ENCODE measurements at places on chromosomes 2 and 18. TPM values are rescaled to one million over a fixed set of nuclear protein-coding genes. Genes with fewer than 3 reads are reported as not detected.

DNA sequence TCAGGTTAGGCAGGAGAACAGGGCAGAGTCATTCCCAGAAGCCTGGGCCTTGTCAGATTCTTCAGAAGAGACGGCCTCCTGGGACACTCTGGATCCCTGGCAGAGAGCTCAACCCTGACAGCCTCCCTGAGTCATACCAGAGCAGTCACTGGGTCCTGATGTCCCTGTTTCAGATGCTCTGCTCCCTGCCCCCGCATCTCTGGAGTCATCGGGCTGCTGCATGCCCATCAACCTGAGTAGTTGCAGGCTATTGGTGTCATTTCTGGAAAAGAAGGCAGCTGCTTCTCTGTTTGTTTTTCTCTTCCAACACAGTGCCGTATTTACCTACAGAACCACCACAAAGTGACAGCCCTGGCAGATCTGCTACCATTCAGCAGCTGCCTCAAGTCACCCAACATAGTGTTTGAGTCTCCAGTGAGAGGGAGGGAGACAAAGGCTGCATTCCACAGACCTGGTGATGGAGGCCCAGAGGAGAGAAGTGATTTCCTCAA is 145.1 kb downstream of the B3GNT2 start:
- no peak for DNase-seq

- no peak for DNase-seq
These were observed 72.8 kb upstream of the TGFA start for GRCh38 chr2:70626254-70626990.

DNA sequence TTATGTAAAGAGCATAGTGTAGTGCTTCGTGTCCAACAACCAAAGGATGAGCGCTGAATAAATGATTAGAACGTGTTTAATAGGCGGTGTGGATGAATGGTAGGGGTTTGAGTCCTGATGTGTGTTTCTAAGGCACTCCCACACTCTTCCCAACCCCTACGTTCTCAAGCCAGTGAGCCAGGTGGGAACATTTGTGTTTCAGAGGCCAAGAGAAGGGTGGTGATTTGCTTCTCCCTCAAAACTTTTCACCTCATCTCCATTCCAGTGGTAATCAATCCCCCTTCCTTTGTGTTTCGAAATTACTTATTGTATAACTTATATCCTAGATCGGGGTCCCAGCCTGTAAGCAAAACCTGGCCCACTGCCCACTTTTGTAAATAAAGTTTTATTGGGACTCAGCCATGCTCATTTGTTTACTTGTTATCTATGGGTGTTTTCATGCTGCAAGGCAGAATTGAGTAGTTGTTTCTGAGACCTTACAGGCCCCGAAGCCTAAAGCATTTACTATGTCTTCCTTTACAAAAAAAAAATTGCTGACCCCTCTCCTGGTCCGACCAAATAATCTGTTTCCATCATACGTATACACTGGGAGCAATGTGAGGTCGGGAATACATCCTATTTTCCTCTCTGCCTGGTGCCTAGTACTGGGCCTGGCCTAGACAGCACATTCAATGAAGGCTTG is 150.8 kb upstream of the MYCN start:
- DNase-seq = no peak

GRCh38 chr2:36385603-36386002 is 30.0 kb downstream of the CRIM1 start:
- DNase-seq = no peak

GRCh38 chr2:1798115-1798784 is 53.9 kb upstream of the PXDN start:
- DNase-seq = no peak

Gene GRB14
- polyA plus RNA-seq = 1.5 TPM

Gene SLC4A3
- 10.8 TPM for polyA plus RNA-seq

All from foreskin keratinocyte (primary cell).